ENCODE measurements at places on chromosomes 16 and 17. TPM values are rescaled to one million over a fixed set of nuclear protein-coding genes. Genes with fewer than 3 reads are reported as not detected.

The ABAT gene
- 3.5 TPM for polyA plus RNA-seq

The STARD3 gene
- polyA plus RNA-seq, result 93.8 TPM

The TP53TG3F gene
- polyA plus RNA-seq, result not detected

The UMOD gene
- not detected for polyA plus RNA-seq

The ENPP7 gene
- polyA plus RNA-seq, result not detected

The ZFPM1 gene
- 0.22 TPM for polyA plus RNA-seq

The ADGRG1 gene
- 1.1 TPM for polyA plus RNA-seq

The MPP3 gene
- polyA plus RNA-seq, result 7.9 TPM

The PRR15L gene
- polyA plus RNA-seq, result not detected

The FOXJ1 gene
- not detected for polyA plus RNA-seq

The RAMP2 gene
- polyA plus RNA-seq, result 1.7 TPM

The STX1B gene
- polyA plus RNA-seq, result 1.6 TPM

The NPIPB6 gene
- polyA plus RNA-seq, result 0.34 TPM

The CCDC43 gene
- 4.7 TPM for polyA plus RNA-seq

The KRTAP3-2 gene
- polyA plus RNA-seq, result not detected

The TBC1D3 gene
- not detected for polyA plus RNA-seq

The CACNG3 gene
- not detected for polyA plus RNA-seq

The KATNIP gene
- polyA plus RNA-seq, result 16.9 TPM

The MYH1 gene
- not detected for polyA plus RNA-seq

The IL17C gene
- not detected for polyA plus RNA-seq

The NPIPB9 gene
- 0.20 TPM for polyA plus RNA-seq

The KRT222 gene
- polyA plus RNA-seq, result not detected

Data from BJ (cell line).